ENCODE measurements at places on chromosomes 12 and 14.

GRCh38 chr12:51793201-51793600 lies 55.3 kb downstream of the FIGNL2 start:
- DNase-seq, result no peak

DNA sequence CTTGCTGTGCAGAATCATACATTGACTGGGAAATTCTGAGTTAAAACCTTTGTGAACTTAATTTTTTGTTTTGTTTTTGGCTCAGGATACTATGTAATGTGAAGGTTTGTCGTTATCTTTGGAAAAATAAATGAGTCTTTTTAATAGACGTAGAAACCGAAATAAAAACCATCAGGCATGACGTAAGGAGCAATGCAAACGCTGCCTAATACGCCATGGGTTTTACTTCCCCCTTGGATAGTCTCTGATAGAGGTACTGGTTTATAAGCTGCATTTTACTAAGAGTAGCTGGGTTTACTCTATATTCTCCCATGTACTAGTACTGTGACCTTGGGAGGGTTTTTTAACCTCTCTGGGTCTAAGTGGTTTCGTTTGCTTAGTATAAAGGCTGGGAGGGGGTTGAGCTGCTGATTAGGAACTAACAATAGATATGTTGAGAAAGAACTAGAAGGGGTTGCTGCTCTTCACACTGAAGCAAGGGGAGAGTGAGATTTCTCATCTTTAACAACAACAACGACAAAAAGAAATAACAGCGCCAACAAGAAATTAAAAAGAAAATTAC lies 66.8 kb upstream of the SLCO1C1 start:
- DNase-seq, result no peak

GRCh38 chr12:102865821-102866615 lies 51.0 kb downstream of the PAH start:
- no peak for DNase-seq

- DNase-seq, result no peak
Observed at GRCh38 chr14:100532906-100533655, 54.1 kb downstream of the BEGAIN start.

DNA sequence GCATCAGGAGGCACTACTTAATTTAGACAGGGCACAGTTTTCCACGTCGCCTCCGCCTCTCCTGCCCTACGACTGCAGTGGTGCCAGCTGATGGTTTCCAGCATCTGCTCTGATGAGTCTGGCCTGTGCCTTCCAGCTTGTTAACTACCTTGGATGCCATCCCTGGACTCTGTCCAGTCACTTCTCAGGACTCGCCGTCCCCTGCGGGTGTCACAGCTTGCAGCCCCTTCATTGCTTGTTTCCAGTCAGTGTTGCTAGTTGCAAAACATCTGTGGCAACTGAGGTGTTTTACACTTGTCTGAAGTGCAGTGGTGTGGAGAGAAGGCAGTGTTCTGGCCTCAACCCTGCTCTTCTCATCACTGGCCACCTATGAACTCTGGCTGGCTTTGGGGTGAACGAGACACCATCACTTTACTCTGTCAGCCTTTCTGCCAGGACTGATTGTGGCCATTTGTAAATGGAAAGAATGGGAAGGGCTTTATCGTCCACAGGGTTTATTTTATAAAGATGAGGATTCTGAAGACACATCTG lies 8.3 kb downstream of the ADGRD1 start:
- no peak for DNase-seq

Data from stimulated activated CD8-positive, alpha-beta memory T cell treated with anti-CD3 and anti-CD28 coated beads, Interleukin-4, amount 100 ng/mL, for 1 hour (primary cell).